ENCODE measurements at places on chromosomes 11 and 22.

DNA sequence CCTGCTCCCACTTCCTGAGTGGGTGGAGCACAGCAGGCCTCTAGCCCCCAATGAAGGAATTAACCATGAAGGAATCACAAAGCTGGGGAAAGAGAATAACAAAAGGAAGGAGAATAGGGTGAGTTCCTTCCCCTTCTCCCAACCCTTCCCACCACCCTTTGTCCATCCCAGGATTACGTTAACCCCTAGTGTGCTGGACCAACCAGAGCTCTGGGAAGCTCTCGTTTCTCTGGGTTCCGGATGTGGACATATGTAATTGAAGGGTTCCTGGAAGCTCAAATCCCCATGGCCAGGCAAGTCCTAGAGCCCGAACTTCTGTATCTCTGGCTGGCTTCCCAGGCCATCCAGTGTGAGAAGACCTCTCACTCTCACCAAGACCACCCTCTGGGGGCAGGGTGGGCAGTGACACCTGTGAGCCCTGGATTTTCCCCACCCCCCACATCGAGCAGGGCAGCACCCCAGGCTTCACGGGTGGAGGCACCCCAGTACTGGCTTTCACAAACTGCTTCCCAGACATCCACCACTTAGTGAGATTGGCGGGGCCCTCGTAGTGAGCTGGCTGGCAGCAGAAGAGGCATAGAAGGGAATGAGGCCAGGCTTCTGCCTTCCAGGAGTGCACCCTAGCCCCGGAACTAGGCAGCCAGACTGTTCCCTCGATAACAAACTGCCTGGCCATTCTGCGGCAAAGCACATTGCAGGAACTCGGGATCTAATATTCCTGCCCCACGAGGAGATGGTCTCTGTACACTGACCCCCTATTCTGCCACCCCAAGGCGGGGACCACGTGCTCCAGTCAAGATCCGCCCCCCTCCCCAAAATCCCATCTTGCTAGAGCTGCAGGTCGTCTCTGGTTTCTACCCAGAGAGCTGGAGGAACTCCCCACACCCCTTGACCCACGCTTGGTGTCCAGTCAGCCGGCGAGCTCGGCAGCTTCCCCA lies 2.1 kb downstream of the NECTIN1 start:
- DNase-seq, result no peak

DNA sequence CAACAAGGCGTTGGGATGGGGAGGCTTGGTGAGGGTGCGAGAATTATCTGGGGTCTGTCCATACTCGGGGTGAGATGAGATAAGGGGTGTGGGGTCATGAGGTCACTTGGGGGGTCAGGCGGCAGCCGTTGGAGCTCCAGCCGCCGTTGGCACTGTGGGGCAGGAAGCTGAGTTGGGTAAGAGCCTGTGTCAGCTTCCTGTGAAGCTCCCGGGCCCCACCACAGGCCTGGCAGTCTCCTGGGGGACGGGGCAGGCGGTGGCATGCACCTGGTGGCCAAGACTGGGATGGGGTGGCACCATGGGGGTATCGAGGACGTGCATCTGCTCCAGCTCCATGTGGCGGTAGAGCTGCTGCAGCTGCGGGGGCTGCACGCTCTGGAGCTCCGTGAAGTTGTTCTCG lies 7.1 kb upstream of the MYBPC3 start:
- no peak for DNase-seq

GRCh38 chr11:6271598-6271997 lies 12.0 kb downstream of the CCKBR start:
- no peak for DNase-seq

- DNase-seq, result no peak
Observed at GRCh38 chr11:69748637-69749036, 26.5 kb downstream of the FGF4 start.

GRCh38 chr11:106785913-106786650 lies 232.2 kb downstream of the GUCY1A2 start:
- no peak for DNase-seq

DNA sequence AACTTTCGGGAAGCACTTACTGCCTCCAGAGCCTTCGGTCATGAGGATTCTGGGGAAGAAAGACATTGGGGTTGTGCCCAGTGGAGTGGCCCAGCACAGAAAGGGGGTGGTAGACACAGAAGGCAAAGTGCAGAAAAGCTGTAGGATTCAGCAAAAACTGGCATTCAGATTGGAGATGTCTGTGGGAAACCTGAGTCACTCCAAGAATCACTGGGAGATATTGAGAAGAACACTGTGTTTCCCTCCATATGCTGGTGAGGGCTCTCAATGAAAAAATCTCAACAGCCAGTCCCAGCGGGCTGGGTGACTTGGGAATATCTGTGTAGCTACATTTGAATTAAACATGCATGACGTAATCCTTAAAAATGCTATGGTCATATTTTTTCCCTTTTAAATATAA lies 61.2 kb upstream of the RCN1 start:
- no peak for DNase-seq
